ENCODE measurements at places on chromosomes 5 and 9.

GRCh38 chr9:3244963-3245653 is 280.7 kb downstream of the RFX3 start:
- DNase-seq: no peak

DNA sequence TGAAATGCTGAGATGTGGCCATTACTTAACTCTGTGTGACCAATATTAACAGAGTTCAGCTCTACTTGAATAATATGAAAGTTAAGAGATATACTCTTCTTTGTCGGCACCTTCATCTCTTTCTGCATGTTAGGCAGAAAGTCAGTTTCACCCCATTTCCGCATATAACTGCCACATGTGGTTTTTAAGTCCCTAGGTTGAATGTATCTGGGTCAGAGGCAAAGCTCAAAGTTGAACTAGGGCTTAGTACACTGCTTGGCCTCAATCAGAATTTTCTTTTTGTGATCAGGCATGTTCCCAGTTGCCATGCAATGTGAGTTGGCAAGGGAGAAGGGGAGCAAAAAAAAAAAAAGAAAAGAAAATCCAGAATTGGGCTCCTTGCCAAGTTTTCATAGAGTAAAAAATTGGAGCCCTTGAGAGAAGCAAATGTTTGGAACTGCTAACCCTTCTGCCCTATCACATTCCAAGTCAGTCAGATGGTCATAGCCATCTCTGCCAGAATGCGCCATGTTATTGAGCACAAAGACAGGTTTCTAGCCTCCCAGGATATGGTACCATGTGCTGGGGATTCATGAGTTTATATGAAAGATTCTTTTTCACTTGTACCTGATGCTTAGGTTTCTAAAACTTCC is 251.2 kb upstream of the RORB start:
- DNase-seq: peak; percentile 36

DNA sequence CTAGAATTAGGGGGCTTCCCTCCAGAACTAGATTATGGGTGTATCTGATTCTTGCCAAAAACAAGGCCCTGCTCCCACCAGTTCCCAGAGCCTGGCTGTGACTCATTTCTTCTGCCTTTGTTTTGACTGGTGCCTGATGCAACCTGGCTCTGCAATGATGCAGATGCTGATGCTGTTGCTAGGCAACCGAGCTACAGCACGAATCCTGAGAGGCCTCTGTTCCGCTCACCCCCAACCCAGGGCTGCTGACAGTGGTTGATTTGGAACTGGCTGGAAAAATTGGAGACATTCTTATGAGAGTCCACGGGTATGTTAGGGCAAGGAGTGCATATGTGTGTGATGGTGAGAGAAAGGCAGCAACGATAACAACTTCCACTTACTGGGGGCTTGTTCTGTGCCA is 100.3 kb downstream of the NSG2 start:
- DNase-seq: no peak

- DNase-seq: no peak
These were observed 51.1 kb downstream of the CCDC192 start for GRCh38 chr5:127754259-127754658.

- no peak for DNase-seq
These were observed 45.2 kb upstream of the RAD23B start for GRCh38 chr9:107237873-107238272.

DNA sequence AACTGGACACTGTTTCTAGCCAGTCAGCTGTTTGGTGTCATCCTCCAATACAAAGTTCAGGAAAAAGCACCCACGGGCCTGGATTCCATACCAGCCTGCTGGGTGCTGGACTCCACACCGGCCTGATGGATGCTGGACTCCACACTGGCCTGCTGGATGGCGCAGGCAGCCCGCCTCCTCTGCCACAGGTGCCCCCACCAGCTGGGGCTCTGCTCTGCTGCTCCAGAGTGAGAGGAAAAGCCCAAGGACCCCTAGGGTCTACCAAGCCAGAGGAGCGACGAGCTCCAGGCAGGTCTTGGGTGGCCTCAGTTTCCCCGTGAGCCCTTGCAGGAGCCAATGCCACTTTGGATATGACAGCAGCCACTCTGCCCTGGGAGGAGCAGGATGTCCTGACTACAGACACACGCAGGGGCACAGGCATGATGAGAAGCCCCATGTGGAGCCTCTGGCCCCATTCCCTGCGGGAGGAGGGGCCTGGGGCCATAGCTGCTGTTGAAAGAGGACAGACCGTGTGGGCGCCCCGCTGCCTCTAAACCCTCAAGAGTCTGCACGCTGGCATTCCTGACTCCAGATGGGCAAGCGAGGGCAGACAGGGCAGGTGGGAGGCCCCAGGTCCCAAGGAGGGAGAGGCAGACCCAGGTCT is 141.6 kb downstream of the OLFM1 start:
- DNase-seq: no peak

GRCh38 chr9:102594241-102594640 is 400.9 kb upstream of the CYLC2 start:
- DNase-seq: no peak

- DNase-seq: no peak
These were observed 3.5 kb downstream of the SLC34A3 start for GRCh38 chr9:137234055-137234697.

- no peak for DNase-seq
These were observed 58.0 kb downstream of the LPAR1 start for GRCh38 chr9:110980261-110980660.

GRCh38 chr9:130989891-130990290 is 19.1 kb upstream of the LAMC3 start:
- no peak for DNase-seq

DNA sequence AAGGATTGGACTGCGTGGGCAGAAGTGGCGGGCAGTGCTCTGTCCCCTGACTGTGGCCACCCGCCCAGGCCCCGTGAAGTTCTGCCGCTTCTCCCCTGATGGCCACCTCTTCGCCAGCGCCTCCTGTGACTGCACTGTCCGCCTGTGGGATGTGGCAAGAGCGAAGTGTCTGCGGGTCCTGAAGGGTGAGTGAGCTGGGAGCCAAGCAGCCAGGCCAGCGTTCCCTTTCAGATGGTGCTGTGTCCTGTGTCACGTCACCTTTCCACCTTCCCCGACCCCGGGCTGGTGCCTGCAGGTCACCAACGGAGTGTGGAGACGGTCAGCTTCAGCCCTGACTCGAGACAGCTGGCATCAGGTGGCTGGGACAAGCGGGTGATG is 2.3 kb downstream of the WDR38 start:
- DNase-seq: no peak

GRCh38 chr5:148974642-148975327 is 88.1 kb downstream of the SH3TC2 start:
- no peak for DNase-seq

DNA sequence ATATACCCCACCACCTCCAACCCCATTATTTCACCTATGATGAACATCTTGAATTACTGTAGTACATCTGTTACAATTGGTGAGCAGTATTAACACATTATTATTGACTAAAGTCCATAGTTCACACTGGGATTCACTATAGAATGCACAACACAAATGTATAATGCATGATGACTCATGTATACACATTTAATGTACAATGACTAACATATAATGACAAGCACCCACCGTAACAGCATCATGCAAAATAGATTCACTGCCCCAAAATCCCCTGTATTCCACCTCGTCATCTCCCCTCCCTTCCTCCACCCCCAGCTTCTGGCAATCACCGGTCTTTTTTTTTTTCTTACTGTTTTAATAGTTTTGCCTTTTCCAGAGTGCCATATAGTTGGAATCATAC is 47.1 kb upstream of the NEK6 start:
- DNase-seq: no peak

- no peak for DNase-seq
These were observed 65.9 kb upstream of the RAPGEF1 start for GRCh38 chr9:131805803-131806202.

- no peak for DNase-seq
These were observed 6.0 kb upstream of the PLAC8L1 start for GRCh38 chr5:146111409-146111808.

- no peak for DNase-seq
These were observed 15.8 kb upstream of the SETX start for GRCh38 chr9:132370592-132370991.

- no peak for DNase-seq
These were observed 117.0 kb downstream of the VAV2 start for GRCh38 chr9:133875131-133875530.

DNA sequence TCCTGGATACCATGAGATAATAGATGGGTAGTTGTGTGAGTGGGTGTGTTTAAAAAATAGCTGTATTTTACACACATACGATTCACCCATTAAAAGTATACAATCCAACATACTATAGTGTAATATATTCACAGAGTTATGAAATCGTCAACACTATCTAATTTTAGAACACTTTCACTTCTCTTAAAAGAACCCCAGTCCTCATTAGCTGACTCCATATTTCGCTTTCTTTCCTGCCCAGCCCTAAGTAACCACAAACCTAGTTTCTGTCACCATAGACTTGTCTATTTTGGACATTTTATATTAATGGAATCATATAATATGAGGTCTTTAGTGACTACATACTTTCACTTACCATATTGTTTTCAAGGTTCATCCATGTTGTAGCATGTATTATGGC is 63.8 kb upstream of the S1PR3 start:
- DNase-seq: no peak

DNA sequence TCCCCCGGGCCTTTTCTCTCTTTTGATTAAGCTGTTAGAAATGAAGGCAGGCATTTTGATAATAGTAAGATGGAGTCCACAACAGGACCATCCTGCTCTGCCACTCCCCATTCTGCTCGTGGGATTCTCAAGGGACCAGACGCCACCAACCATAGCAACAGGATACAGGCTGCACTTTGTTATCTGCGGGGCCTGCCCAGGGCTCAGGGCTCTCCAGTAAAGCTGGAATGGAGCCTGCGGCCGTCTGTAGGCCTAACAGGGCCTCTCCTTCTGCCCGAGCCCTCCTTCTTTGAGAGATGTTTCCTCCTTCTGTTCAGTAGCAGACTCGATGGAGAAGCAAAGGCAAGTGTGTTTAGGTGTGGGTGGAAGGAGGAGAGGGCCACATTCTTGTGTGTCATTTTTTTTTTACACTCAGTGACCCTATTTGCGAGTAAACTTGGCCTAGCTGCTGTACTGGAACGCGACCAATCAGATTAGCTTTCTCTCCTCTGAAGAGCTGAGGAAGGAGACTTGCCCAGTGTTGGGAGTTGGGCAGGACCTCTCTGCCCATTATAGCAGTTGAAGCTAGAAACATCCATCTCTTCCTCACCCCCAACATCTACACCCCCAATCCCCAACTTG is 8.9 kb upstream of the EPB41L4B start:
- no peak for DNase-seq

DNA sequence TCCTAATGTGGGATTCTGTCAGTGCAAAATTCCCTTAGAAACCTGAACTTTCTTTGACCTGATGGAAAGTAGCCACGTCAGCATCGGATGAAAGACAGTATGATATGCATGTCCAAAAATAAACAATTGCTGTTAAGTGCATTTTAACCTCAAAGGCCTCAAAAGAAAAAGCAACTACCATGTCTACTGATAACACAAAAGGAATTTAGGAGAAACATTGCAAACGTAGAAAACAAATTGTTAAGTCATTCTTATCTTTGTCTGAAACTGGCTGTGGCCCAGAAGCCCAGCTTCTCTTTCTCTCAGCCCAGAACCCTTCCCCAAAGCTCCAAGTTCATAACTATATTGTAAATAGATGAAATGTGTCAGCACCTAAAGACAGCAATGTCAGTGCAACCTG is 11.1 kb upstream of the LHFPL2 start:
- DNase-seq: no peak

DNA sequence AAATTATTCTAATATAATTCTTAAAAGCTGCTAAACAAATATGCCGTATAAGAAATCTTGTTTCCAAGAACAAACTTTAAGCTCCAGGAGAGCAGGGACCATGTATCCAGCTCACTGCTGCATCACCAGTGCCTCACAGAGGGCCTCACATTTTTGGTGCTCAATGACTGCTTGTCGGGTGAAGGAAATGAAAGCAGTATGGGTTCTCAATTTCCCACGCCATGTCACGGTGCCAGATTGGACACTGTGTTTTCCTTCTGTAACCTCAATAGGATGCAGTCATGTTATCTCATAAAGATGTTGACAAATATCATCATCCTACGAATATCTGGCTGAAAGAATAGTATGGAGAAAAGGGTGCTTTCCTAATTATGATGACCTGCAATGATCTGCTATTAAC is 64.7 kb downstream of the POU5F2 start:
- no peak for DNase-seq

- DNase-seq: no peak
These were observed 1259.0 kb upstream of the NUDT12 start for GRCh38 chr5:104821606-104822005.

DNA sequence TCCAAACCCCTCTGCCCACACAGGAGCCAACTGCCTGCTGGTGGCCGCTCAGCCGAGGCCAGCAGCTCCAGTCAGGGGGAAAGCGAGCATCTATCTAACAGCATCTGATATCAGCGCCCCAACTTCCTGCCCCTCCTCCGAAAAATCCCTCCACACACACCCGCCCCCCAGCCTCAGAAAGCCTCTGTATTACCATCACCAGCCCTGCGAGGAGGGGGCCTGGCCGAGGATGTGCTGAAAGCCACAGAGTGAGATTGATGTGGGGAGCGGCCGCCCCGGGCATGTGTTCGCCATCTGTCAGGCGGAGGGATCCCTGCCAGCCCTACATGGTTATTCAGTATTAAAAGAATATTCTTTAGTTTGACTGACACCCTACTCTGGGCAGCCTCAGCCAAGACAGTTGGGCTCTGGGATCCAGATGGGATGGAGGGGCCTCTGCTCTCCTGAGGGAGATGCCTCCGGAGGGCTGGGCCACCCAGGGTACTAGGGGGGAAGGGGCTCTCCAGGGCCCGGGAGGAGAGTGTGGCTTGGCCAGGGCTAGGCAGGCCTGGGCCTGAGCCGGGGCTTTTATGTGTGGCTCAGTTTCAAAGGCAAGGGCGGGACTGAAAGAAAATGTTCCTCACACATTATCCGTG is 98.0 kb downstream of the HSD17B3 start:
- DNase-seq: peak; percentile 22

GRCh38 chr9:83296123-83296522 is 233.2 kb upstream of the RASEF start:
- DNase-seq: no peak

GRCh38 chr5:55694152-55694830 is 17.8 kb downstream of the SLC38A9 start:
- no peak for DNase-seq

DNA sequence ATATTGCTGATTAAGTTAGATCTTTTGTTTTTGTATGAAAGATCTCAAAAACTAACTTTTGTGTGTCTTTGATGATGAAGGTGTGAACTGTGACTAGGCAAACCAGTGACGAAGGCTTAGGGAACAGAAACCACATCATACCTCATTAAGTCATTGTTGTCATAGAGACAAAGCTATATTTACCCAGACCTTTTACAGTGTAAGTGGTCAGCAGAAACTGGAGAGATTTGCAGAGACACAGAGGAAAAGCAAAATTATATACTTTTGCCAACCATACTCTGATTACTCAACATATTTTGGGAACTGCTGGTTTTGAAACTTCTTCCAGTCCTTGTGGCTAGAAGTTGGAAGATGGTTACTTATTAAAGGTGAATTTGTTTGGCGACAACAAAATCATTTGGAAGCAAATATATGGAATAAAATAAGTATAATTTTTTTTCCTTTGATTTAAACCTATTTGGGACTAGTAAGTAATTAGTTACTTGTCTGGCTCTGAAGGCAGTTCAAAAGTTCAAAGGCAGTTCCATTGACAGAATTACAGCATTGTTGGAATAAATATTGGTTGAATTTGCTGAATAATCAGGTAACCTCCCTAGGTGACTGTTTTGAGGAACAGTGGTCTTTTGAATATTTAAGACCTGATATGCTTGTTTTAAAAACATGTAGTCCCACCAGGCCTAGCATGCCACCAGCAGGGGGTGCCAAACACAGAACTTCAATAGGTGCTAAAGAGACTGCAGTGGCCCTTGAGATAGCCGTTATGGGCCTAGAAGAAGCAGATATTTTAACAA is 103.8 kb downstream of the RPS23 start:
- DNase-seq: peak; percentile 57

GRCh38 chr9:96122282-96122681 is 179.7 kb downstream of the HSD17B3 start:
- no peak for DNase-seq

Data from CD4-positive, alpha-beta T cell treated with Interferon alpha-2 for 1 hour (primary cell).